Caki2 (cell line): ENCODE measurements at places on chromosomes 5 and 9.

DNA sequence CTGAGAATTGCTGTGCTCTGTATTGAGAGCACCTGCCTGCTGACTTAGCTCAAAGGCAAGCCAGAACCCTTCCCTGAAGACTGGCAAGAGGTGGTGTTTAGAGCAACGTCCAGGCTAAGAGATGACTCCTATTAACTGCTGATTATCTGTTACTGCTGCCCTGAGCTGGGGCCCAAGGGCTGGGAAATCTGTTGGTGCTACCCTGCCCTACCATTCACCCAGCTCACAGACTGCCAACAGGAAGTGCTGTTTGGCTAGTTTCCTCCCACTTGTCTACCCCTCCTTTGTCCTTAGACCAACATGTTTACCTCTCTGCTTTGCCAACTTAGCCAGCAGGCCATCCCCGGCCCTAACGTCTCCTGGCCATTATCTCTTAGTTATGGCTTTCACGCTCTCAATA, 6.9 kb downstream of the RAB24 start:
- DNase-seq = no peak

GRCh38 chr9:117411547-117411946, 3.3 kb downstream of the ASTN2 start:
- DNase-seq = peak; percentile 28

- DNase-seq = no peak
These were observed 931.0 kb upstream of the DMAC1 start for GRCh38 chr9:8730618-8731017.

DNA sequence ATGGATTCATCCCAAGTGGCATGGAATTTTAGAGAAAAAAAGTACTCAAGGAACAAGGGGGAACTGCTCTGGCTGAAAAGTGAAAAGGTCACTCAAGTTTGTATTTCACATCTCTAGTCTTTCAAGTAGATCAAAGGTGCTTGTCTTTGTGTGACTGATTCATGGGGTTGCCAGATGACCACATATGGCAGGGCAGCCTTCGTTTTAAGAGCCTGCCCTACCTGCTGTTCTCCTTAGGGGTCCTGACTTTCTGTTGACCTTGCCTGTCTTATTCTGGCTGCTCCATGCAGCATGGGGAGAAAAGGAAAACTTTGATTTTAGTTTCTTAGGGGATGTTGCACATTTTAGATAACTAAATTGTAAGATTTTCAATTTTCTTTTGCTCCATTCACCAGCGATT, 877.7 kb downstream of the TLE1 start:
- no peak for DNase-seq

- no peak for DNase-seq
These were observed 602 bp downstream of the CCNI2 start for GRCh38 chr5:132747616-132748440.

GRCh38 chr9:36793277-36793676, 220.6 kb downstream of the MELK start:
- DNase-seq = no peak

DNA sequence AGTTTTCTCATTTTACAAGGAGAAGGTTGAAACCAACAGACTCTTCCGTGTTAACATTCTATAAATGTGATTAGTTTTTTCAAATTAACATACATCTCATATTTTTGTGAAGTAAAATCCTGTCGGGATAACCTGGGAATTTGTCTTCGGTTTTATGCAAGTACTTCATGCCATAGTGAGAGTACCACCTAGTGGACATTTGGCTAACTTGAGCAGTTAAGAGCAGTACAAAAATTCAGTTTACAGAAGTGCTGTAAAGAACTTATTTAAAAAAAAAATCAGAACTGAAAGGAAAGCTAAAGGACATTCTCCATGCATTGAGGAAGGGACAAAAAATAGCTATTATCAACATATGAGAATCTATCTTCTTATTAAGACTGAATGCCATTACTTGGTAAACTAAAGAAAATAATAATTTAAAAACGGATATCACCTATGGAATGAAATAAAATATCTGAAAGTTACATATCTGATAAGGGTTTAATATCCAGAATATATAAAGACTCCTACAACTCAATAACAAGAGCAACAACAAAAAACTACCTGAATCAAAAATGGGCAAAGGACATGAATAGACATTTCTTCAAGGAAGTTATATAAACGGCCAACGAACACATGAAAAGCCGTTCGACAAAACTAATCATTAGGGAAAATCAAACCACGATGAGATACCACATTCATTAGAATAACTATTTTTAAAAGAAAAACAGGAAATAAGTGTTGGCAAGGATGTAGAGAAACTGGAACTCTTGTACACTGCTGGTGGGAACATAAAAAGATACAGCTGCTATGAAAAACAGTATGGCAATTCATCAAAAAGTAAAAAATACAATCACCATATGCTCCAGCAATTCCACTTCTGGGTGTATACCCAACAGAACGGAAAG, 117.0 kb upstream of the GNA14 start:
- DNase-seq = no peak

- no peak for DNase-seq
These were observed 24.0 kb downstream of the SH3PXD2B start for GRCh38 chr5:172430354-172430753.

DNA sequence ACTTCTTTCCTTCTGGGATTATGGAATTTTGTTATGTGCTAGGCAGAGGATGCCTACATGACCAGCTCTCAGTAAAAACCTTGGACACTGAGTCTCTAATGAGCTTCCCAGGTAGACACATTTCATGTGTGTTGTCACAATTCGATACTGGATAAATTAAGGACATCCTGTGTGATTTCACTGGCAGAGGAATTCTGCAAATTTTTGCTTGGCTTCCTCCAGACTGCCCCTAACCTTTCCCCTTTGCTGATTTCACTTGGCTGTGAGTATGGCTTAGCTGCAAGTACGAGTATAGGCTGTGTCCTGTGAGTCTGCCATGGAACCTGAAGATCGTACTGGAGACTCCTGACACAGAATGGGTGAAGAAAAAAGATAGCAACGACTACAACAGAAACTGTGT, 47.6 kb downstream of the MRPS27 start:
- no peak for DNase-seq
